ENCODE measurements at places on chromosomes 2 and 18. TPM values are rescaled to one million over a fixed set of nuclear protein-coding genes. Genes with fewer than 3 reads are reported as not detected.
A peak's percentile ranks its signal among the peaks of the same experiment; 100 is the strongest.

- peaks cover 37% of the 10 kb centered on the region for H3K4me1 ChIP-seq
- peak overlapping the region; percentile 82 for H3K27ac ChIP-seq
- H3K4me3 ChIP-seq = peak overlapping the region; percentile 27
- peaks cover 5% of the 10 kb centered on the region for H3K36me3 ChIP-seq
Measured at GRCh38 chr2:190596993-190597392, 51.9 kb upstream of the NAB1 start.

DNA sequence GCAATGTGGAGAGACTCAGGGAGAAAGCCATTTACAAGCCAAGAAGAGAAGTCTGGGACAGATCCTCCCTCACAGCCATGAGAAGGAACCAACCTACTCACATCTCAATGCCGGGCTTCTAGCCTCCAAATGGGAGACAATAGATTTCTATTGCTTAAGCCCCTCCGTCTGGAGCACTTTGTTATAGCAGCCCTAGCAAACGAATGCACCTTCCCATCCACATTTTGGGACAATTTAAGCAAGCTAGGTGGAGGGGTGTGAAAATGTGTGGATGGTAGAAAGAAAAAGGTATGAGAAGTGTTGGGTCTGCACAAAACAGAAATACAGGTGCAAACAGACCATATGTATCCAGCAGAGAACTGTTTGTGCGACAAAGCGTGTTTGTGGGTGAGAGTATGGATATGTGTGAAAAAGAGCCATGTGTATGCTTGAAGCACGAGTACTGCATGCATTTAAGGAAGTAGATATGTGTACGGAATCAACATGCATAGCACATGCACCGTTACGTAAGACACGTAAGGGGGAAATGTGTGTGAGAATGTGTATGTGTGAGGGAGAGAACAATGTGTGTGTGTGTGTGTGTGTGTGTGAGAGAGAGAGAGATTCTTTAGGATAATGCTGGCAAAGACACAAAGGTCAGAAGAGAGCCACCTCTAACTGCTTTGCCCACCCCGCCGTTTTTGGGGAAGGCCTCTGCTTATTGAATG is 13.1 kb upstream of the E2F6 start:
- H3K4me3 ChIP-seq = no peak overlapping the region
- peaks cover 28% of the 10 kb centered on the region for H3K27me3 ChIP-seq
- peaks cover 8% of the 10 kb centered on the region for H3K4me1 ChIP-seq
- no peak overlapping the region for H3K27ac ChIP-seq
- no peaks in the 10 kb centered on the region for H3K36me3 ChIP-seq

GRCh38 chr18:2535419-2535910 is 35.8 kb downstream of the METTL4 start:
- no peaks in the 10 kb centered on the region for H3K4me1 ChIP-seq
- no peak overlapping the region for H3K27ac ChIP-seq
- no peaks in the 10 kb centered on the region for H3K36me3 ChIP-seq
- no peak for DNase-seq

DNA sequence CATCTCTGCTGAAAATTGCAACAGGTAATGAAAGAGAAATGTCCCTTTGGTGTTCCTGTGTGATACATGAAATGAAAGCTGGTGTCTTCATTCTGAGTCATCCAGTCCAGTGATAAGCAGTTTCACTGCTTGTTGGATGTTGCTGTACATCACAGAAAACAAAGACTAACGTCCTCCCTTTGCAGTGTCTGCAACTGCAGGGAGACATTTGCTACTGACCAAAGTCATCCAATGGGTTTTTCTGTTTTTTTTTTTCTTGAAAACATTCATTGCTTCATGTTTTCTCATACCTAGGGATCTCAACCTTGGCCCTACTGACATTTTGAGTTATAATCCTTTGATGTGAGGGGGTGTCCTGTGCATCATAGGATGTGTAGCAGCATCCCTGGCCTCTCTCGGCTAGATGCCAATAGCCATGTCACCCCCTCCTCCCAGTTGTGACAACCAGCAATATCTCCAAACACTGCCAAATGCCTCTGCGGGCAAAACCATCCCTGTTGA is 63.6 kb upstream of the FZD5 start:
- H3K4me1 ChIP-seq = peaks cover 14% of the 10 kb centered on the region
- H3K36me3 ChIP-seq = no peaks in the 10 kb centered on the region

DNA sequence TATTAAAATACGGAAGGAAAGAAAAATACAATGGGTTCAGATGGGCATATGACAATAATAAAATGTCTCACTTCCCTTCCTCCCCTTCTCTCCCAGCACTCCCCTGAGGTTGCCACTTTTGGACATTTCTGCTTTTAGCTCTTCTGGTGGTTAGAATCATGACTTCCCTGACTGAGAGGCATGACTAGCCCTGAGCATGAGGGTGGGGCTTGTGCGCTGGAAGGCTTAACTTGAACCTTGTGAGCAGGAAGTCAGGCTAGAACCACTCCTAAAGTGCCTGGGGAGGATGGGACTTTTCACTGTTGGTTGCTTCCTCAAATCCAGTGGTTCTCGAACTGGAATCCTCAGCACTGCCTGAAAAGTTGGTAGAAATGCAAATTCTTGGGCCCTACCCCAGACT is 19.7 kb upstream of the ARHGAP25 start:
- peaks cover 22% of the 10 kb centered on the region for H3K27me3 ChIP-seq
- H3K27ac ChIP-seq = no peak overlapping the region
- DNase-seq = no peak
- H3K4me1 ChIP-seq = no peaks in the 10 kb centered on the region
- no peaks in the 10 kb centered on the region for H3K36me3 ChIP-seq

- H3K27me3 ChIP-seq = no peaks in the 10 kb centered on the region
- no peak for DNase-seq
- no peak overlapping the region for H3K27ac ChIP-seq
Measured at GRCh38 chr2:105255979-105256378, 14.4 kb downstream of the GPR45 start.

- no peaks in the 10 kb centered on the region for H3K27me3 ChIP-seq
- H3K4me3 ChIP-seq = peak overlapping the region; percentile 68
- peaks cover 45% of the 10 kb centered on the region for H3K4me1 ChIP-seq
- peak; percentile 92 for DNase-seq
Measured at GRCh38 chr18:63451799-63452660, 24.7 kb upstream of the SERPINB5 start.

- H3K4me3 ChIP-seq = no peak overlapping the region
- H3K27ac ChIP-seq = no peak overlapping the region
- H3K4me1 ChIP-seq = no peaks in the 10 kb centered on the region
- H3K27me3 ChIP-seq = no peaks in the 10 kb centered on the region
- H3K36me3 ChIP-seq = no peaks in the 10 kb centered on the region
Measured at GRCh38 chr18:44392933-44393332, 287.8 kb upstream of the SETBP1 start.

- no peak overlapping the region for H3K4me3 ChIP-seq
- H3K36me3 ChIP-seq = peaks cover 6% of the 10 kb centered on the region
- H3K27ac ChIP-seq = peak overlapping the region; percentile 1
- no peaks in the 10 kb centered on the region for H3K27me3 ChIP-seq
Measured at GRCh38 chr2:55093381-55093780, 43.1 kb upstream of the RTN4 start.

DNA sequence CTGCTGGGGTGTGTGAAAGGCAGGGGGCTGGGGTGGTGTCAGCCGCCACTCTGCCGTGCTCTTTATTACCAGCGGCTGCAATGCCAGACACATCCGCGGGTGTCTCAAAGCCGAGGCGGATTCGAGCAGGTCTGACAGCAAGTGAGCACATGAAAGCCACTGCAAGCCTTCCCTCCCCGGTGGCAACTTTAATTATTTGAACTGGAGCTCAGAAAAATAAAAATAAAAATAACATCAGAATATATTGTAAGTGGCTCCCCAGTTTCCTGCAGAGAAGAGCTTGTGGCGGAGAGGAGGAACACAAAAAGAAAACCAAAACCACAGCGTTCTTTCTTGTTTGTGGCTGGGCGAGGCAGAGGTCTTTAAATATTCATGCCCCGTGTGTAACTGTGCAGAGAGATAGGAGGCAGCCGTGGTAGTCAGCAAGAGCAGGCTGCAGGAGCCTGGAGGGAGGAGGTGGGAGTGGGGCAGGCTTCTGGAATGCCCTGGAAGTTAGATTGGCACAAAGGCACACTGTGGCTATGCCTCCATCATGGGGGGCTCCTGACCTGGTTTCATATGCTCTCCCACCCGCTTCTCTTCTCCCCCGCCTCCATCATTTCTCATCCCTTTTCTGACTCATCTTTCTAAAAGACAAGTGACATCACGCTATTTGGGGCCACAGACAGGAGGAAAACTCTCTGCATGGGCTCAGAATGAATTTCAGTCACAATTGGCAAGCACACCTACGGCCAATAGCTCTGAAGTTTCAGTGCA is 199.8 kb downstream of the CLIP4 start:
- no peak overlapping the region for H3K27ac ChIP-seq
- DNase-seq = no peak
- H3K36me3 ChIP-seq = no peaks in the 10 kb centered on the region
- peaks cover 47% of the 10 kb centered on the region for H3K27me3 ChIP-seq
- H3K4me3 ChIP-seq = no peak overlapping the region
- peaks cover 5% of the 10 kb centered on the region for H3K4me1 ChIP-seq

DNA sequence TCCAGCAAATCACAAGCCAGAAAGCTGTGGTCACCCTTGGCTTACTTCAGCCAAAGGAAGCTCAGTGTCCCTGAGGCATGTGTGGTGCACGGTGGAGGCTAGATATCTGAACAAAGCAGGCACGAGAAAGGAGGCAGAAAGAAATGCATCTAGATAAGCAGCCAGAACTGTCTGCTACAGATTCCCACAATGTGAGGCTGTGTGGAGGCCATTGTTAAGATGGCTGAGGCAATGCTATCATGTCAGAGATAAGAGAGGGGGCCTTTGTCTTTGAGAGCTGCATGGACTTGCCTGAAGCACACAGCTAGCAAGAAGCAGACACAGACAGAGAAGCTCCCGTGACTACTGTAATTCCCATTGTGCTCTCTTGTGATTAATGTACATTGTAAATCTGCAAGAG is 110.5 kb upstream of the LYPD6 start:
- H3K36me3 ChIP-seq = no peaks in the 10 kb centered on the region
- peaks cover 11% of the 10 kb centered on the region for H3K27me3 ChIP-seq
- no peak for DNase-seq
- no peak overlapping the region for H3K27ac ChIP-seq
- no peaks in the 10 kb centered on the region for H3K4me1 ChIP-seq
- no peak overlapping the region for H3K4me3 ChIP-seq

DNA sequence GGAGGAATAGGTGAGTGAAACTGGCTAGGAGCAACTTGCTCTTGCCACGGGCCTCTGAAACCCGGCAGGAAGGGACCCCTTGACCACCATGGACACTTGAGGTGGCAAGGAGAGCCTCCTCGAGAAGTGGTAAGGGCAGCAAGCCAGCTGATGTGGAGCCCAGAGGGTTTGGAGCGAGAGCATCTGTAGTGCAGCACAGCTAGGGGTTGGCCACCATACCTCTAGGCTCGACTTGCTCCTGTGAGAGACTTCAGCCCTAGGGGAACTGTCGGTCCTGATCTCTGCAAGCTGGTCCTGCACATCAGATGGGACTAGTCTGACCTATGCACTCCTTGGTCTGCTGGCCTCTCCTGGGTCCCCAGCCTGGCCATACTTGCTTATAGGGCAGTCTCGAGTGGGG is 158.4 kb downstream of the CCDC178 start:
- H3K4me3 ChIP-seq = no peak overlapping the region
- no peak for DNase-seq
- H3K4me1 ChIP-seq = no peaks in the 10 kb centered on the region
- H3K36me3 ChIP-seq = no peaks in the 10 kb centered on the region

The TAF4B gene
- 5.8 TPM for total RNA-seq

The TMEM185B gene
- total RNA-seq = 40.9 TPM

The LTBP1 gene
- total RNA-seq = 99.0 TPM

The LHCGR gene
- total RNA-seq = not detected

The MEP1B gene
- not detected for total RNA-seq
